ENCODE measurements at places on chromosomes 13 and 19.
A peak's percentile ranks its signal among the peaks of the same experiment; 100 is the strongest.

- peak; percentile 1 for DNase-seq
Observed at GRCh38 chr13:93378184-93378583, 151.6 kb downstream of the GPC6 start.

DNA sequence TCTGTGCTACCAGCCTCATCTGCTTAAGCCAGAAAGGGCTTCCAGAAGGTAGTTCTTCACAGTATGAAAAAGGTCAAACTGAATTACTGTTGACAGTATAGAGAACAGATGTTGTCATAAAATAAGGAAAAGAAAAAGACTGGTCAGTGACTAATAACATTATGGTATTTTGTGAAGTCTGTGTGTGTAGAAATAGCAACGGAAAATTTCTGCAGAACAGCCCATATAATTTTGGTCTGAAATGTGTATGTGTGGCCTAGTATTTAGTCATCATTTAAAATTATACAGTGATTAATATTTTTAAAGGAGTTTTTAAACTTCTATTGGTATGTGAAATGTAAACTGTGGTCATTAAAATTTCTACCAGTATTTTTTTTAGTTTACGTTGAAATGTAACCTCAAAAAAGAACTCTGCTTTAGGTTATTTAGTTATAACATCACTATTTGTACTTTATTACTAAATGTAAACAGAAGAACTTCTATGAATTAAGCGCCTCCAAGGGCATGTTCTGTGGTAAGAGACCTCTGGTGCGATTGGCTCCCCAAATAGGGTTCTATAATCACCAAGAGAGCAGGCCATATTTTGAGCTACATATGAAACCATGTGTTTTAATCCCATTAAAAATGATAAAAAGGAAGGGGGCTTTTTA is 3.3 kb upstream of the GPR183 start:
- no peak for DNase-seq

- DNase-seq, result no peak
Observed at GRCh38 chr13:35477386-35477946, 977 bp upstream of the MAB21L1 start.

DNA sequence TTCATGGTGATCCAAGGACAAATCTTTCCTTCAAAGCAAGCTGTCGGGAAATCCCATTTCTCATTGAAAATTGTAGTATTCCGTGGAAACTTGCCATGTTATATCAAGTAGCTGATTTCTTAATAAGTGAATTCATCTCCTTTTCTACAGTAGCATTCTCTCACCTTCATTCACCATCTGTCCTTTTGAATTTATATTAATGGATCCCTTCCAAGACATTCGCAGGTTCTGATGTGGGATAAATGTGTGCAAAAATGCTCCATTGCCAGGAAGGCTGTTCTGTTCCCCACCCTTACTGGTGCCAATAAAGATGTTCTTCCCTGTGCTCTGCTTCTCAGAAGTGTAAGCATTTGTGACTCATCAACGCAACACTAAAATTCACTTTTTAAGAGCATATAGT is 36.2 kb downstream of the AMER2 start:
- DNase-seq, result peak; percentile 63

DNA sequence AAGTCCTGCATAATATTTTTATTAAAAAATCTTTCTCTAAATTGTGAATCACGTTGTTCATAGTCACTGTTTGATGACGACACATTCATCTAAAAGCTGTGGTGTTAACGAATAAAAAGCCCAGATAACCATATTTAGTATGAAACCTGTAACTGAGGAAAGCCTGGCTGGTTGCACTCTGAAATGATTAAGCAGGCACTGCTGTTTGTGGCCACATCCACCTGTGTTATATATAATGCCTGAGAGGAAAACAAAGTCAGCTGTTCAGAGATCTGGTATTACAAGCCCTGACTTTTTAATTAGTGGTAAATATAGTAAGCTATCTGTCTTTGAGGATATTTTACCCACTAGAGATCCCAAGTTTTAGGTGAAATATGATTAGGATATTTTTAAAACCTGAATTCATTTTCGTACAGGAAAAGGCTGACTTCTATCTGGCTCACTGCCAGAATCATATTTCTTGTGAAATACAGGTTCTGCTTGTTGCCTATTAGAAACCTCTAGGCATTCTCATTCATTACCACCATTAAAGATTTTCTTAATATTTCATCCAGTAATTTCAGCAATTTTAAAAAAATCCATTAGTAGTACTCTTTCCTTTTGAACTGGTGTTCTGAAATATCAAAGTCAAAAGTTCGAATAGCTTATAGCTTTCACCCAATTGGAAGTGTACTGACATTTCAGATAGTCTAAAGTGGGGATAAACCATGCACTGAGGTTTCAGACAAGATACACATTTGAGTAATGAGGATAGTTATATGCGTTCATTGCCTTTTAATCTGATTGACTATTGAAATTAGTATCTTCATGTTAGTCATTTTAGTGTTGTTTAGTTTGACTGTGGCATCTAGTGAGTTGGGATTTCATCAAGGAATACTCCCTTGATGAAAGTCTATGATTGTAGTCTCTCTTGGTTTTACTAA is 79.7 kb downstream of the LMO7 start:
- no peak for DNase-seq

DNA sequence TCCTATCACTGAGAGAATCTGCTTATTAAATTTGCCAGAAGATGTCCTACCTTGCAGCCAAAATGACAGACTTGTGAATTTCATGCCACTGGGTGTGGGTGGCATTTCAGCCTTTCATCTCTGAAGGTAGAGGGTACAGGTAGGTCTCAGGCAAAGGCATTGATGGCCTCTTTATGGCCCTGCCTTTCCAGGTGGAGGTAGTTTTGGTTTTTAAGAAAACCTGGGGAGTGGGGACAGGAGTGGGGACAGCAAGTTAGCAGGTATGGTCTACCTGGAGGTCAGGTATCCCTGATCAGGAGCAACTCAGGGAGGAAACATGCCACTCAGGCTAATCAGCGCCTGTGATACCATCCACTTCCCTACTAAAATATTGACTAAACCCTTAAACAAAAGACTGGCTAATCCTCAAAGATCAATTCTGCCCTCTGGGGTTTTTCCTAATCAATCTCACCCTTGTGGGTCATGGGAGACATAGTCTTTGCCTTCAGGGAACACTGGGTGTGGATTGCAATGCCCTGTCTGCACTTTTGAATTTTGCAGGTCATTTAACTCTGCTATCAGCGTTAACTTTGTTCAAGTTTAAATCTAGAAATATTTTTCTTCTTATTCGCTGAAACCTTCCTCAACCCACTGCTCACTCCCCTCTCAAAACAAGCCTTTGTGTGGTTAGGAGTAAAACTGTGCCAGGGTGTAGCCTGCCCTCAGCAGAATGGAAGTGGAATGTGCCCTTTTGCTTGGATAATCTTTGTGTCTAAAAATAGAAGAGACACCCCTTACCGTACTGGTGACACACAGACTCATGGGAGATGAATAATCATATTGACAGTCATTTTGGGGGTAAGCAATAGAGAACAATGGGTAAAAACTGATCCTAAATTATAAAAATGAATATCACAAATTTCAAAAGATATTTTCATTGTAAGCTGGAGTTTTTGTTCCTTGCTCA is 233.7 kb downstream of the COG6 start:
- no peak for DNase-seq

DNA sequence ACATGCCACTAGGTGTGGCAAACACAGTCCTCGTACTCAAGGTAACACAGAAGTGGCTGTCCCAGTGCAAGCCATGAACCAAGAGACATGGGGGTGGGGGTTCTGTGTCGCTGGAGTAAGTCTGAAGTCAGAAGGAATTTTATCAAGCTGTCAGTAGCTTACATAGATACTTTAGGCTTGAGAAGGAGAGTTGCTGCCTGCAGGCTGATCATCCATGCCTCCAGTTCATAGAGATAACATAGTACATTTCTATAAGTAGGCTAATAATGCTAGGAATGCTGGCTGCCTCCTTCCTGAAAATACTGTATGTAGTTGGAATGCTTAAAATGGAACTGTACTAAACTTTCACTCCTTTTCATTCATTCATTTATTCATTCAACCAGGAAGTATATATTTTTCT is 70.1 kb downstream of the CAB39L start:
- DNase-seq, result no peak

DNA sequence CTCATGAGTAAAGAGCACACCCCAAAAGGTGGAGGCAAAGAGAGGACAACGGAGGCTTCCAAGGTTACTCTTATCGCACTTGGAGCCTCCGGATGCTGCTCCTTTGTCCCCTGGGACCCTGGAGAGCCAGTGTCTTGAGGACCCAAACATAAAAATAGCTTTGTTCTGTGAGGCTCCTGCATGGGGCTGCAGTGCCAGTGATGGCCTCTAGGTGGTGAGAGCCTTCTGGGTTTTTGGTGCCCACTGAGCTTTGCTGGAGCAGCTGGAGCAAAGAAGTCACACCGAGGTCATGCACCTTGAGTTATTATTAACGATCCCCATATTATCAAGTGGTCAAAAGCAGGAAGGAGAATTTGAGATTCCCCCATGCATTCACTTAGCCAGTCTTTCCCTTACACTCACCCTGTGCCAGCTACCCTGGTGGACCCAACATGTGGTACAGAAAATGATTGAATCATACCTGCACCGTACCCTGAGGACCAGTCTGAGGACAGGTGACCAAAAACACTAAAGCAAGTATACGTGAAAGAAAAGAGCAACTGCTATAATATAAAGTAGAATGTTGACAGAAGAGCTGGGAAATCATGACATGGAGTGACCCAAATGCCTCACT is 41.5 kb downstream of the ZNF682 start:
- DNase-seq, result no peak

DNA sequence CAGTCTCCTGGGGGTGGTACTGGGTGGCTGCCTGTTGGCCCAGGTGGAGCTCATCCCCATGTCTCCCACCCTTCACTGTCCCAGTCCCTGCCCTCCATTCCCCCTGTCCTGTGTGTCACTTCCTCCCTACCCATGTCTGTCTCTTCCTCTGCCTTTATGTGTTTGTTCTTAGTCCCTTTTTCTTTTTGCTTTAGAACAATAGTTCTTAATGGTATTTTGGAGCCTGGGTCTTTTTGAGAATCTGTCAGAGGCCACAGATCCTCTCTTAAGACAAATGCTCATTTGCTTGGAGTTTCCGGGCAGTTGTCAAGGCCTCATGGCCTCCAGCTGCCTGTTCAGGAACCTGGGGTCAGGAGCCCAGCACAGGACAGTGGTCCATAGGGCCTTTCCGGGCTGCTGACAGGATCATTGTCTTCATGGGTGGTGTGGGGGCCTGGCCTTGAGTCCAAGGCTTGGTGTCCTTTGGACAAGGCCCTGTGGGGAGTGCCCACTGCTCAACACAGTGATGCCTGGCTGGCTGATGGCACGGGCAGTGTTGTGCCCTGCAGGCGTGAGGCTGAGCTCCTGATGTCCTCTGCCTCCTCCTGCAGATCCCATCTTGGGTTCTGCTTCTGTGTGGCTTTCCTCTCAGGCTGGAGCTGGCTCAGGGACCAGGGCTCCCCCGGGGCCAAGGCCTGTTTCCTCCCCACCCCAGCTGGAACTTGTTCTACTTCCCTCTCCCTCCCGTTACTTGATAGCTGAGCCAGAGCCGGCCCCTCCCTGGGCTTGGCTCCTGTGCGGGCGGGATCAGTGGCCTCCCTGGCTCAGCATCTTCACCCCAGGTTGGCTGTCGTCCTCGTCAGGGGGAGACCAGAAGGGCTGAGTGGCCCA is 3.5 kb downstream of the EGLN2 start:
- DNase-seq, result no peak

- no peak for DNase-seq
Observed at GRCh38 chr19:2123682-2124387, 27.1 kb downstream of the IZUMO4 start.

- no peak for DNase-seq
Observed at GRCh38 chr13:49791315-49791710, 1.2 kb downstream of the KPNA3 start.

- DNase-seq, result no peak
Observed at GRCh38 chr13:61700620-61701019, 285.0 kb upstream of the PCDH20 start.

DNA sequence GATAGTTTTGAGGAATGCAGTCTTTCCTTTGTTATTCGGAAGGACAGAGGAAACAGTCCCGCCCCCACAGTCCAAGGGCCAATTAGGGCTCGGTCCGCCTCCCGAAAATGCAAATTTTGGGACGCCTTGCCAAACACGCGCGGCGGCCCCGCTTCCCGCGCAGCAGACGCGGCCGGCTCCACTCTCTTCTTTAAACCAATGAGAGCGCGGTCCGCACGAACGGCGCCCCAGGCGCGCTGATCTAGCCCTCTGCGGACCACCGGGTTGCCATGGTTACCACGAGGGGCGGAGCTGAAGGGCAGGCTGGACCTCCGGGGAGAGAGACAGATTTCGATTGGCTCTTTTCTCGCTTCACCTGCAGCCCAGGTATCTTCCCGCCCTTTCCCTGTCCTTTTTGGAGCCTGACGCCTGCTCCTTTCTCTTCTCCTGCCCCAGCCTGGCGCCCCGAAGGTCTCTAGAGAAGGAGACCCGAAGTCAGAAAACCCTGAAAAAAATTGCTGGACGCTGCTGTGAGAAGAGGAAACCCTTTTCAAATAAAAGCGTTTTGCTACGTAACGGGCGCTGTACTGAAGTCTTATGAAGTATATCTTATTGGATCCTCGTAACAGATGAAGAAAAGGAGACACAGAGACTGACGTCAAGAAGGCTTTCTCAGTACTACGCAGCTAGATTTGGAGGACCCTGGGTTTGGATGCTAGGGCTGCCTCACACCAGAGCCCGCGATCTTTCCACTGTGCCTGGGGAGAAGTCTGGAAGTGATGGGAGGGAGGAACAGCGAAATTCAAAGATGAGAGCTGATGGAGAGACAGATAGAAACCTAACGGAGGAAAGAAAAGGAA is 2.0 kb downstream of the PTH2 start:
- DNase-seq, result no peak

DNA sequence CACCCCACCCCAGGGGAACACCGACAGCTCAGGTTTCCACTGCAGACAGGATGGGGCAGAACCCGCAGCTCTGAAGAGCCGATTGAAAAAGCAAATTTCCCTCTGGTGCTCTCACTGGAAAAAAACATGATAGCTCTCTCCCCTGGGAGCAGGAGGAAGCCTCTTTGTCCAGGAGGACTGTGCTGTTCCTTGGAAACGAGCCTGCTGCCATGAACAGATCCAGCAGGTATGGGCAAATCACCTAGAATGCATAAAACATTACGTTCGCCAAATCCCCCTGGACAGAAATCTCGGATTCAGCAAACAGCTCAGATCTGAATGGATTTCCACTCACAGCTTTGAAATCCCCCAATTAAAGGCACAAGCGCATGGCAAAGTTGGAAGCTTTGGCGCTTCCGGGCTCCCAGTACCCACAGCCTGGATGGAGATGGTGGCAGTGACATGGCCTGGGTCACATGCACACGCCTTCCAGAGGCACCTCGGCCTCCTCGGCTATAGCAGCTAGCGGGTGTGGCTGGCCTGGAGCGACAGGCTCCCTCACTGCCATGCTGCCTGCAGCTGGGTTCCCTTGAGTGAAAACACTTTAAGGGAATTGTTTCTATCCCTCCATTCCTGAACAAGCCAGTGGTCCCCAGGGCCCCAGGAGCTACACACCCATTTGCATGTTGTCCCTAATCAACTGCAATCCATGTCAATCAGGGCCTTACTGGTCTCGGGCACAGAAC is 59.1 kb downstream of the CEBPG start:
- DNase-seq, result no peak

DNA sequence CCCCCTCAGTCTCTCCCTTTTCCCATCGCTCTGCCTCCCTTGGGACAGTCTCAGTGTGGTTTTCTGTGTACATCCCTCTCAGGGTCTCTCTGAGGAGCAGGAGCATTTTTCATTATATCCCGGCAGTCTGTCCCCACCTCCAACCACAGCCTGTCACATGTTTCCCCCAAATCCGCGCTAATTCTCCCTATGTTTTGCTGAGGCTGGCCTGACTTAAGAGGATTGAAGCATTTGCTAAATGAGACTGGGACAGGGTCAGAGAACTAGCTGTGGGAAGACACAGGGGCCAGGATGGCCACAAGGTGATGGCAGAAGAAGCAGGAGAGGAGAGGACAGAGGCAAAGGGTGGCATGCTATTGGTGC is 5.5 kb downstream of the TPRX1 start:
- DNase-seq, result no peak
